AG04449 (cell line): ENCODE measurements at places on chromosomes 12 and 14.

- peak; percentile 19 for DNase-seq
These were observed 36.2 kb downstream of the PRMT8 start for GRCh38 chr12:3527181-3527580.

DNA sequence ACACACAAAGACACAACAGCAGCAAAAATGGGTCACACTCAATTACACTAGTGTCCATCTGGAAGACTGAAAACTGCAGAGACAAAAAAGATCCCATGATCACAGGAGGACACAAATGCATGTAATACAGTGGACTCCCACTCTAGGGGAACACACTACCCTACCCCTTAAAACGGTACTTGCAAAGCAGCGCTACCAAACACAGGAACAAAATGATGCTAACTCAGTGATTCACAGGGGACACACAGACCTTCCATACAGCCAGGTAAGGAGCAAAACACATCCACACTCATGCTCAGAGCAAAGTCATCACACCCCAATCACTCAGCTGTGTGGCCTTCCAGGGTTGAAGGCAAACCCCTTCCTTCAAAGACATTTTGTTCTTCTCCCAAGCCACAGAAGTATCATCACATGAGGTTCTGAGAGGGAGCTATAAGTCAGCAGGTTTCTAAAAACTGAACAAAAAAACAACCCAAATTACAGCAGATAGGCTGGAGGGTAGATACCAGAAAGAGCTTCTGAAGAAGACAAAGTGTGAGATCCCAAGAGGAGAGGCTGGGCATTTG, 14.8 kb downstream of the SMUG1 start:
- no peak for DNase-seq

DNA sequence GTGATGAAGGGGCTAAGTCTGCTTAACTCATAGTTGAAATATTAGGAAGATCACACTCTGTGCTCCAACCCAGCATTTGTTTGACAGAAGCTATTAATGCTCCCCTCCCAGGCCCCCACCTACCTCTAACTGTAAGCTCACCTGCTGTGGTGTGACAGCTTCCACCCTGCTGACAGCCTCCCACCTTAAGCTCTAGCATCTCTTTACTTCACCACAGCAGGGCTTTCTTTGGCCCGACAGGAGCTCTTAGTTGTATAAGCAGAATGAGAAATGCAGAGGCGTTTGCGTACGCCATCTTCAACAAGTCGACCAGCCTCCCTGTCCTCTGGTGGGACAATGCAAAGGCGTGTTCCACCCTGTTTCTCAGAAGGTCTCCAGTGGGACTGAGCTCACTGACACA, 80.1 kb upstream of the OSBPL8 start:
- no peak for DNase-seq

- no peak for DNase-seq
These were observed 4.5 kb upstream of the PNMA1 start for GRCh38 chr14:73718418-73719251.

GRCh38 chr12:113643177-113643974, 171.7 kb upstream of the LHX5 start:
- DNase-seq, result no peak

GRCh38 chr14:78092040-78092439, 78.1 kb upstream of the NRXN3 start:
- no peak for DNase-seq

- DNase-seq, result peak; percentile 41
These were observed 7.9 kb downstream of the HDAC7 start for GRCh38 chr12:47811581-47812484.

- DNase-seq, result no peak
These were observed 357.0 kb downstream of the TMEM121 start for GRCh38 chr14:105883066-105884005.

GRCh38 chr14:56587701-56588100, 8.1 kb downstream of the TMEM260 start:
- no peak for DNase-seq

- DNase-seq, result no peak
These were observed 996 bp downstream of the SLC2A3 start for GRCh38 chr12:7934889-7935492.

GRCh38 chr14:95182379-95182778, 25.1 kb upstream of the DICER1 start:
- no peak for DNase-seq

DNA sequence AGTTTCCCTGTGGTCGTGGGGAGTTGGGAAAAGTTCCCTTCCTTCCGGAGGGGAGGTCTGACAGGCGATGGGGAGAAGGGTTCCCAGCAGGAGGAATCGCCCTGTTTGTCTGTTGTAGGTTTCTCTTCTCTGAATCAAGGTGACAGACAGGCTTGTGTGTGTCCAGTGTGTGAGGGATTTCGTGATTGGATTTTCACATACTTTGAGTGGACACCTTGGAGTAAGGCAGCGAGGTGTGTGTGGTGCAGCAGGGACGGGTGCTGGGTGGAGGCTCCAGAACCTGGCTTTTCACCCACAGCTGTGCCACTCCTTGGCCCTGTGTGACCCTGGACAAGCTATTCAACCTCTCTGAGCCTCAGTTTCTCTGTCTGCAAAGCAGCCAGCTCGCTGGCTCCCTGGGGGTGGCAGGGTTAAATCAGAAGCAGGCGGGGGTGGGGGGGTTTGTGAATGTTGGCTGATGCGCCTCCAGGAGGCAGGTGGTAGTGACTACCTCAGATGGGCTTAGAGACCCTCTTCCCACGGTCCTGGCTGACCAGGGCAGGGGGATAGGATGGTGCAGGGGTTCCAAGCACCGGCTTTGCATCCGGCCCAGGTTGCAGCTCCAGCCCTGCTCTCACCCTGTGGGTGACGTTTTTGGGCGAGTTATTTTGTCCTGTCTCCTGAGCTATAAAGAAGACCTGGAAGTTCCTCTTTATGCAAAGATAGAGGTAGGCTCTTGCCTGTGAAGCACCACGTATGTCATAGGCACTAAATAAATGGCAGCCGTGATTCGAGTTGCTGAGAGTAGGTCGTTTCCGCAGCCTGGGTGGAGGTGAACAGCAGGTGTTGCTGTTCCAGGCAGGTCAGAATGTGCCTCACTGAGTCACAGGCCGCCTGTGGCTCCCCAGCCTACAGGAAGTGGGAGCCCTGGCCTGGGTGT, 679 bp downstream of the BDKRB2 start:
- no peak for DNase-seq
